ENCODE measurements at places on chromosomes 1 and 21.
A peak's percentile ranks its signal among the peaks of the same experiment; 100 is the strongest.

DNA sequence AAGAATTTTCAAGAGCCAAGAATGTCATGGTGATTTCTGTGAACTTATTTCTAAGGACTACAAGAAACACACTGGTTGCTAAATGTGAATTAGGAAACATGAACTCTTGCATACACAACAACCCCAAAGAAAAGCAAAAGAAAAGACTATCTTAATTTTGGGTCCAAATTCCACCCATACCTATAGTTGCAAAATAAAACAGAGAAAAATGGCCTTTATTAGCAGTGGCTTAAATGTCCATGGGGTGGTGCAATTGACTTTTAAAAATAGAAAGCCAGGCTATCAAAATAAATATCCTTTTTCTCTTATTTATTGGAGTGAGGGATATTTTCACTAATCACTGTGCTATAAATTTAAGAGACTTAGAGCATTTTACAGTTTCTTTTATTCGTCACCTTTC lies 80.9 kb upstream of the DPYD start:
- H3K4me1 ChIP-seq = no peaks in the 10 kb centered on the region
- H3K27ac ChIP-seq = no peak overlapping the region
- no peak for DNase-seq
- no peaks in the 10 kb centered on the region for H3K27me3 ChIP-seq

DNA sequence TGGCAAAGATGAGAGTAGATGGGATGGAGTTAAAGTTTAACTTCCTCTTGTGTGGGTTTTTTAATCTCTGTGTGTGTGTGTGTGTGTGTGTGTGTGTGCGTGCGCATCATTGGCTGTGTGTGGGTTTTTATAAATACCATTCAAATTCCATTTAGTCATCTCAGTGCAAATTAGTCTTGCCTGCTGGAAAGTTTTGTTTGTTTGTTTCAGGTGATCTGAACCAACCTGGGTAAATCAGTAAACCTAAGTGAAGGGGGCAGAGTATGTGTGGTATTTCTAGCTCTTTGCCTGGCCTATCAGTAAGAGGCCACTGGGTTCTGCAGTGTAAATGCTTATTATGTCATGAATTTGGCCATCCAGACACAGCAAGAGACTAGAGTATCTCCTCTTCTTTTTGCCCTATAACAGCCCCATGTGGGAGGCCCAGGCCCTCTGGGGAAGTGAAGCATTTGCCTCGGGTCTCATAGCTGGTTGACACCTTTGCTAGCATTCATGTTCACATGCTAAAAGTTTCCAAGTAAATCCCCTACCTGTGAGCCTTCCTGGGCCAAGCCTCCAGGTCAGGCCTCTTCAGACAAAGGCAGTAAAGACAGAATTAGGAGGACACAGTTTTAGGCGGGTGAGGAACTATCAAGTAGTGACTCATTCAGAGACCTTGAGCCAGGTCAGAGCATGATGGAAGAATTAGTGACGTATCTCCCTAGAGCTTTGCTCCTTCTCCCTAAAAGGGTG lies 14.7 kb downstream of the INTS3 start:
- peaks cover 25% of the 10 kb centered on the region for H3K36me3 ChIP-seq
- peaks cover 6% of the 10 kb centered on the region for H3K4me1 ChIP-seq
- no peak overlapping the region for H3K4me3 ChIP-seq
- peak overlapping the region; percentile 86 for H3K27ac ChIP-seq
- no peak for DNase-seq
- H3K27me3 ChIP-seq = no peaks in the 10 kb centered on the region

DNA sequence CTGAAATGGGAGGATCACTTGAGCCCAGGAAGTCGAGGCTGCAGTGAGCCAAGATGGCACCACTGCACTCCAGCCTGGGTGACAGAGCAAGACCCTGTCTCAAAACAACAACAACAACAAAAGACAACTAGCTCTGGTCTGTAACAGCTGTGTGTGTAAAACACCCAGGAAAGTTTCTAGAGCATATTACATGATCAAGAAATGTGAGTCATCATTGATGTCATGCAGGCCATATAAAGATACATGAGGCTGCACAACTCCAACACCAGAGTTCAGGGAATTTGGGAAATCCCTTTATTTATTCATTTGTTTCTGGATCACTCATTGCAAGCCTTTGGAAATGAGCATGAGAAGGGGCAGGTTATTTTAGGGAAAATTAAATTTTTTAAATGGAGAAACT lies 50.3 kb upstream of the CTPS1 start:
- H3K27me3 ChIP-seq = no peaks in the 10 kb centered on the region
- no peaks in the 10 kb centered on the region for H3K4me1 ChIP-seq
- no peaks in the 10 kb centered on the region for H3K36me3 ChIP-seq
- no peak overlapping the region for H3K4me3 ChIP-seq
- DNase-seq = no peak

GRCh38 chr1:109314795-109315194 lies 8.0 kb upstream of the MYBPHL start:
- H3K4me3 ChIP-seq = no peak overlapping the region
- DNase-seq = no peak
- H3K27ac ChIP-seq = no peak overlapping the region

GRCh38 chr1:178796013-178796412 lies 71.0 kb downstream of the RALGPS2 start:
- no peaks in the 10 kb centered on the region for H3K27me3 ChIP-seq
- H3K4me3 ChIP-seq = no peak overlapping the region
- H3K36me3 ChIP-seq = no peaks in the 10 kb centered on the region
- H3K27ac ChIP-seq = no peak overlapping the region

DNA sequence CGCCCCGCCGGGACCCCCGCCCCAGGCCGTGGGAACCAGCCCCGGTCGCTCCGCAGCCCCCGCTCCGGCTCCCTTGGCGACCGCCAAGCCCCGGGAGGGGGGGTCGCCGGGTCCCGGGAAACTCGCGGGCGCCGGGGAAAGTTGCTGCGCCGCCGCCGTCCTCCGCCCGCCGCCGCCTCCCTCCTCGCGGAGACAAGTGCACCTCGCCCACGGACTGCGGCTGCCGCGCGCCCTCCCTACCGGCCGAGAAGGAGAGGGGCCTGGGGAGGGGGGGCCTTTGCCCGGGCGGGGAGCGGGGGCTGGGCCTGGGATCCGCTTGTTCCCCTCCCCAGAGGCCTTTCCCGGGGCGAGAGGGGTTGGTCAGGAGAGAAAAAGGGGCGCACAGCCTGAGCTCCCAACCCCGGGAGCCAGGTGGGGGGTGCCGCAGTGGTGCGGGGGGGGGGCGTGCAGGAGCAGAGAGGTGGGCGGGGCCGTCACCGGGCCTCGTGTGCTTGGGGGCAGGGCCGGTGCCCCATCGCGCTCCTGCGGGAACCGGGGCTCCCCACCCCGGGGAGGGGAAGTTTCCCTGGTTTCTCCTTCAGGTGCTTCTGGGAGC lies 592 bp downstream of the AGRN start:
- peak overlapping the region; percentile 95 for H3K4me3 ChIP-seq
- H3K4me1 ChIP-seq = peaks cover 10% of the 10 kb centered on the region
- no peak overlapping the region for H3K27ac ChIP-seq
- no peaks in the 10 kb centered on the region for H3K27me3 ChIP-seq
- no peaks in the 10 kb centered on the region for H3K36me3 ChIP-seq

GRCh38 chr1:113007706-113008364 lies 51.8 kb upstream of the SLC16A1 start:
- H3K36me3 ChIP-seq = no peaks in the 10 kb centered on the region
- no peak overlapping the region for H3K4me3 ChIP-seq
- H3K27me3 ChIP-seq = no peaks in the 10 kb centered on the region
- DNase-seq = no peak
- no peak overlapping the region for H3K27ac ChIP-seq
- H3K4me1 ChIP-seq = no peaks in the 10 kb centered on the region

- no peaks in the 10 kb centered on the region for H3K27me3 ChIP-seq
- H3K4me3 ChIP-seq = no peak overlapping the region
- DNase-seq = no peak
- no peaks in the 10 kb centered on the region for H3K36me3 ChIP-seq
Measured at GRCh38 chr1:22635436-22635835, 992 bp upstream of the C1QA start.

DNA sequence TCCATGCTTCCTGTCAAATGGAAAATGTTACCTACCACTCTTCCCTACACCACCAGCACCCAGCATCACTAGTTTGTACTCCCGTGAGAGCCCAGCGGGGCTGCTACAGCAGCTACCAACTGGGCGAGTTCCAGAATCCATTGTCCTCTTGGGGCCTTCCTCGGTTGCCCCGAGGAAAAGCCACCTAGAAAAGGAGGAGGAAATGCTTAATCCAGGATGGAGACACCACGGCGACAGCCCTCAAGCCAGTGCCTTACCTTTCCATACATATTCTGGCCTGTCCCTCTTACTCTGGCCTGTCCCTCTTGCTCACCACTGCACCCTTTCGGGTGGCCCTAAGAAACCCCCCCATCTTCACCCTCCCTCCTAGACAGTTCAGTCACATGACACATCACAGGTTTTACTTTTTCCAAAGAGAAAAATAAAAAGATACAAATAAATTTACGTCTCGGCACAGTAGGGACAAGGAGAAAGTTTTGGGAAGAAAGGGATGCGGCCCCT lies 478 bp downstream of the RIT1 start:
- no peaks in the 10 kb centered on the region for H3K27me3 ChIP-seq
- H3K4me3 ChIP-seq = peak overlapping the region; percentile 78
- DNase-seq = no peak
- peak overlapping the region; percentile 90 for H3K27ac ChIP-seq

All from ascending aorta (tissue), 2 donors.